ENCODE measurements at places on chromosomes 4 and X.

GRCh38 chrX:114650351-114650750 is 66.5 kb downstream of the HTR2C start:
- DNase-seq, result no peak
- H3K4me1 ChIP-seq, result no peaks in the 10 kb centered on the region
- H3K27me3 ChIP-seq, result no peaks in the 10 kb centered on the region
- H3K36me3 ChIP-seq, result no peaks in the 10 kb centered on the region
- no peak overlapping the region for H3K27ac ChIP-seq

DNA sequence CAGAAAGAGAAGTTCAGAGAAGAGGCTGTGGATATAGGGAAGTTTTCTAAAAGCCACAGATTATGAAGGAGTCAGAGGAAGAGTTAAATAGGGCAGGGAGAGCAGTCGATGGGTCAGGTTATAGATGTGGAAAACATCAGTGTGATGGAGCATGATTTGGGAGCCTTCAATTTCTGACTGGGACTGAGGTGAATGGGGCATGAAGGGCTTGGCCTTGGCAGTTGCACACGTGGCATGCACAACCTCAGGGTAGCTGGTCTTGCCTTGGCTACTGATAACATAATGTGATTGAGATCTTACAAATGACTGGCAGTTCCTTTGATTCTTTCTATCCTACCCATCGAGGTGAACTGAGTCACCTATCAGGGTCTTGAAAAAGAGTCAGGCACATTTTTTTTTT is 59.7 kb downstream of the AFM start:
- H3K27ac ChIP-seq, result no peak overlapping the region
- no peak overlapping the region for H3K4me3 ChIP-seq
- no peak for DNase-seq
- no peaks in the 10 kb centered on the region for H3K4me1 ChIP-seq
- no peaks in the 10 kb centered on the region for H3K27me3 ChIP-seq

DNA sequence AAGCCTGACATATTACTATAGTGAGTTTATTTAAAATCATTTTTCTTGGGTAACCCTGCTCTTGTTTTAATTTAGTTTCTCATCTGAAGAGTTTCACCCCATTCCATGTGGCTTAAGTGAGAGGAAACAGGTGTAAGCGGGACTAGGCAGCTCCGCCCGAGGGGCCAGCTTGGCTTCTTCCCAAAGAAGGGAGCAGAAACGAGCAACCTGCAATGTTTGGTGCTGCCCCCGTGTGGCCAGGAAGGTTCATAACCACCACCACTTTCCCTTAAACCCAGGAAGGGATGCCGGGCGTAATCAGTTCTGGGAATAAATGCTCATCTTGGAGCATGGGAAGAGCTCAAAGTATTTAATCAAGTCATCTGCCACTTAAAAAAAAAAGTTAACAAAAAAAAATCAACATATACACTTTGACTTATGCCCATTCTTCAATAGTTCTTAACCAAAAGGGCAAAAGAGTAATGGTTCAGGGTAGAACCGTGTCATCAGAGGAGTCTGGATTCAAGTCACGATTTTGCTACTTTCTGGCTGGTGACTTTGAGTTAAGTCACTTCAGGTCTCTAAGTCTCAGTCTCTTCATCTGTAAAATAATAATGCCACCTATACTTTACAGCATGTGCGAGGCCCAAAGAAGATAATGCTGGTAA is 147.9 kb downstream of the NSUN7 start:
- no peaks in the 10 kb centered on the region for H3K4me1 ChIP-seq
- no peak overlapping the region for H3K4me3 ChIP-seq
- H3K27ac ChIP-seq, result no peak overlapping the region
- peak; percentile 27 for DNase-seq

DNA sequence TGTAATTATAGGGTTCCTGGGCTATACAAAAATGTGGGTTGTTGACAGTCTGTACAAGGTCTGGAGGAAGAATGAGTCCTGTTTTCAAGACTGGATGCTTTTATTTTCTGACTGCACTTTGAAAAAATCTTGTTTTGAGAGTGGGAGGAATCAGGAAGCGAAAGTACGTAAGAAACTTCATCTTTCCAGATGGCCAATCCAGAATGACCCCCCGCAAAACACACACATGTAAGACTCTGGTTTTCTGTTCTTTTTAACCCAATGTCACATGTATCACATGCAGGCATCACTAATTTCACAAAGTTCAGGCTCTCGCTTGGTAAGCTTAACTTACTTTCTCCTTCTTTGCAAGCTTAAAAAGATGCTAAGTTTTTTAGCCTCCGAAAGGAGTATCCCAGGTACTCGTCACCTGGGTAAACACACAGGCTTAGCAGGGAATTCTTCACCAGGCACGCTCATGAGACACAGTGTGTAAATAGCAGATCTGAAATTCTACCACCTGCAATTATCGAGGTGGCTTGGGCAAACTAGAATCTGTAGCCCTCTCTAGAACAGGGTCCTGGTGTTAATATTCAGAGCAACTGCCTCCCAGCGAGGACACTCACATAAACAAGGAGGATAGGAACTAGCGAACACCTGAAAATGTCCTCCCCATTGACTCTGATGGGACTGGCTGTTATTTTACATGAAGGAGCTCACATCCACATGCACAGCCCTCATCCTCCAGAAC is 90.7 kb downstream of the NSUN7 start:
- DNase-seq, result no peak
- H3K4me1 ChIP-seq, result no peaks in the 10 kb centered on the region
- H3K36me3 ChIP-seq, result no peaks in the 10 kb centered on the region
- no peaks in the 10 kb centered on the region for H3K27me3 ChIP-seq
- H3K27ac ChIP-seq, result no peak overlapping the region

DNA sequence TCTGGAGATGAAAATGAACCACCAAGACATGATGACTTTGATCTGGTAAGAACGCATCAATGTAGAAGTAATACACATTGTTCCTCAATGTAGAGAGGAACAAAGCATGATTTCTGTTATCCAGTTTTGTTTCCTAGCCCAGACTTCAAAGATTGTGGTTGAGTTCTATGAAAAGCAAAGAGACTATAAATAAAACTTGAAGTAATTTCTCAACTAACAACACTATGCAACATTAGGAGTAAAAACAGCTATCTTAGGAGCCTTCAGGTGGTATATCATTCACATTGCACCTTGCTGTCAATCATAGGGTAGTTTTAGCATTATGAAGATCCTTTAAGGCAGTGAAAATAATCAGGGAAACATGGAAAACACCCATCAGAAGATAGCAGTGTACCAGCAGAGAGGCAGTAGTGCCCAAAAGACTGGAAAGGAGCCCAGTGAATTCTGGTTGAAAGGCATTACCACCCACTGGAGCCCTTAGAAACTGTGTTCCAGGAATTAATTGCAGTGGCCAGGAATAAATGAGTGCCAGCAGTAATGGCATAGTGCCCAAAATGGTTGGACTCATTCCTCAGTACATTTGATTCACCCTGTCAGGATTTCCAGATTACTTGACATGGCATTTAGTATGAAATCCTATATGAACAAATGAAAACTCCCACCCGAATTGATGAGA is 300.7 kb upstream of the CXXC4 start:
- no peaks in the 10 kb centered on the region for H3K36me3 ChIP-seq
- no peaks in the 10 kb centered on the region for H3K27me3 ChIP-seq
- H3K27ac ChIP-seq, result no peak overlapping the region
- H3K4me3 ChIP-seq, result no peak overlapping the region
- no peaks in the 10 kb centered on the region for H3K4me1 ChIP-seq
- no peak for DNase-seq

- H3K4me3 ChIP-seq, result no peak overlapping the region
- DNase-seq, result no peak
- H3K27ac ChIP-seq, result no peak overlapping the region
Observed at GRCh38 chr4:183347146-183347545, 24.9 kb upstream of the CLDN24 start.

DNA sequence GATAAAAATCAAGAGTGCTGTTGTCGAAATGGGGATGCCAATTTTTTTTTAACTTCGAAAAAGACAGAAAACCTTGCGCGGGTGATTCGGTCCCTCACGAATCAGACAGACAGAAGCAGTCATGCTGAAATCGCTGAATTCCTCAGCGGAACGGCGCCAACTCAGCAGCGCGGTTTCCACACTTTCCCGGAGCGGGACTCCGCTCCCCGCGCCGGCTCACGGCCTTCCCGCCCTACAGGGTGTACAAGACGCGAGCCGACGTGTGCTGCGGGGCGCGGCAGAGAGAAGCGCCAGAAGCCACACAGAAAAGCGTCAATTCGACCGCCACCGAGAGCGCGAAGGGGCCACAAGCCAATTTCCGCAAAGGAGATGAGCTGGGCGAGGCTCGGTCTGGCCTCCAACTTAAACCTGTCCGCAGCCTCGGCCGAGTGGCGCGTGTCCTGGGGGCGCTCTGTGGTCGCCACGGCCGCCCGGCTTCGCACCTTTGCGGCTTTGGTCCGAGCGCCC is 1.3 kb downstream of the NEXMIF start:
- peaks cover 10% of the 10 kb centered on the region for H3K27me3 ChIP-seq
- DNase-seq, result no peak
- H3K36me3 ChIP-seq, result no peaks in the 10 kb centered on the region
- H3K4me3 ChIP-seq, result peak overlapping the region; percentile 43
- peaks cover 2% of the 10 kb centered on the region for H3K4me1 ChIP-seq

Data from CD4-positive, alpha-beta T cell (primary cell).